ENCODE measurements at places on chromosomes 5 and 9. TPM values are rescaled to one million over a fixed set of nuclear protein-coding genes. Genes with fewer than 3 reads are reported as not detected.
A peak's percentile ranks its signal among the peaks of the same experiment; 100 is the strongest.

The IFNA21 gene
- total RNA-seq, result not detected

- DNase-seq, result no peak
- H3K4me3 ChIP-seq, result no peak overlapping the region
- H3K36me3 ChIP-seq, result no peaks in the 10 kb centered on the region
- H3K27me3 ChIP-seq, result no peaks in the 10 kb centered on the region
Observed at GRCh38 chr5:56299212-56299611, 66.1 kb upstream of the ANKRD55 start.

DNA sequence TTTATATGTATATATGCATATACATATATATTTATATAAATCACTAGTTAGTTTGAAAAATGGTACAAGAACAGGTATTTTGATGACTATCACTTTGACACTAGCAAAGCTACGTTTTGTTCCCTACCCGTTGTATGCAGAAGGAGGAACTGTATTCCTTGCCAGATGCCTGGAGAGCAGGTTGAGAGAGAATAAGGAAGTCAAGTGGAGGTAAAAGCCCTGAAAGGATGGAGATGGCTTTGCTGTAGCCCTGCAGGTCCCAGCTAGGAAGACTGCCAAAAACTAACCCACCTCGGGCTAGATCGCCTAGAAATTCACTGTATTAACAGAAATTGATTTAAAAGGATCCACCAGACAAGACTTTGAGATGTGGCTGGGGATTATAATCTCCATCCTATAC lies 229.3 kb downstream of the RFX3 start:
- H3K4me3 ChIP-seq, result no peak overlapping the region
- no peaks in the 10 kb centered on the region for H3K27me3 ChIP-seq
- H3K4me1 ChIP-seq, result no peaks in the 10 kb centered on the region

The PCDHGB3 gene
- total RNA-seq, result 10.2 TPM

GRCh38 chr5:85311536-85311935 lies 926.9 kb upstream of the EDIL3 start:
- H3K4me1 ChIP-seq, result no peaks in the 10 kb centered on the region
- H3K36me3 ChIP-seq, result no peaks in the 10 kb centered on the region
- DNase-seq, result no peak
- no peak overlapping the region for H3K4me3 ChIP-seq

The SYNPO gene
- total RNA-seq, result 40.9 TPM

GRCh38 chr5:108578791-108579190 lies 168.9 kb upstream of the FER start:
- H3K4me3 ChIP-seq, result no peak overlapping the region
- H3K27me3 ChIP-seq, result no peaks in the 10 kb centered on the region
- no peak for DNase-seq
- H3K4me1 ChIP-seq, result no peaks in the 10 kb centered on the region
- no peaks in the 10 kb centered on the region for H3K36me3 ChIP-seq

DNA sequence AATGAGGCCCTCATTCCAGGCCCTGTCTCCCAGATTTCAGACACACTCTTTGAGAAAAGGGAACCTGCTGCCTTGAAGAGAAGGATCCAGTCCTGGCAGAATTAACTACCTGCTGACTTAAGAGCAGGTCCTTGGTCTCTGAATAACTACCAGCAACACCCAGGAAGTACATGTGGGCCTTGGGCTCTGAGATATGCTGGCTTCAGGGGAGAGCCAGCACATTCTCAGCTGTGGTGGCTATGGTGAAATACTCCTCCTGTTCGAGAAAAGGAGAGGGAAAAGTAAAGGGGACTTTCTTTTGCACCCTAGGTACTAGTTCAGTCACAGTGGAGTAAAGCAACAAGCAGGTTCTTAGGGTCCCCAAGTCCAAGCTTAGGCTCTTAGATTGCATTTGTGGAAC lies 120.0 kb downstream of the HMHB1 start:
- no peak overlapping the region for H3K27ac ChIP-seq
- H3K36me3 ChIP-seq, result no peaks in the 10 kb centered on the region
- H3K4me3 ChIP-seq, result no peak overlapping the region
- no peaks in the 10 kb centered on the region for H3K4me1 ChIP-seq
- H3K27me3 ChIP-seq, result no peaks in the 10 kb centered on the region
- no peak for DNase-seq

DNA sequence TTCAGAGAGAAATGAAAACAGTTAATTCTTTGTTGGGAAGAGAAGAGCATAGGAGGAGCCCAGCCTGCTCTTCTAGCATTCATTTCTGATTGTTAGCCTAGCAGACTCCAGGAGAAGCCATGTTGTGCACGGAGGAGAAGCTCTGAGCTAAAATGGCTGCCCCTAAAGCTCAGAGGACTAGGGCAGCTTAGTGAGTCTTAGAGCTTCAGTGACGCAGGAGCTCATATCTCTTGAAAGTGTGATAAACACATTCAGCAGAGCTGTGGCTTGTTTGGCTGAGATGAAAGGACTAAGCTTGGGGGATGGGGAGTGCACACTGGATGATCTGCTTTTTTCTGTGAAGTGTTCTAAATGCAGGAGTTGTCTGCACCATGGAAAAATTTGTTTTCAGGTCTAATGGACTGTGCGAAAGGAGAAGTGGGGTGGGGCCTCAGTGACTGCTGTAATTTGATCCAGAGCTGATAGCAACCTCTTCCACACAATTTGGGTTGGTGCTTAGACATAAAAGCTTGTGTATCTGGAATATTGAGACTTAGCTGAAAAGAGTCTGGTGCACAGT lies 58.5 kb downstream of the ZNF462 start:
- H3K36me3 ChIP-seq, result no peaks in the 10 kb centered on the region
- no peak for DNase-seq
- H3K27ac ChIP-seq, result peak overlapping the region; percentile 6
- no peak overlapping the region for H3K4me3 ChIP-seq
- H3K27me3 ChIP-seq, result no peaks in the 10 kb centered on the region

GRCh38 chr5:32523625-32524024 lies 61.7 kb upstream of the SUB1 start:
- H3K27ac ChIP-seq, result no peak overlapping the region
- H3K36me3 ChIP-seq, result no peaks in the 10 kb centered on the region
- H3K4me3 ChIP-seq, result no peak overlapping the region
- no peaks in the 10 kb centered on the region for H3K27me3 ChIP-seq
- no peaks in the 10 kb centered on the region for H3K4me1 ChIP-seq
- no peak for DNase-seq

GRCh38 chr9:38682713-38683112 lies 37.2 kb downstream of the FAM240B start:
- H3K36me3 ChIP-seq, result no peaks in the 10 kb centered on the region
- no peak for DNase-seq
- H3K27me3 ChIP-seq, result no peaks in the 10 kb centered on the region
- H3K4me3 ChIP-seq, result no peak overlapping the region
- no peak overlapping the region for H3K27ac ChIP-seq

DNA sequence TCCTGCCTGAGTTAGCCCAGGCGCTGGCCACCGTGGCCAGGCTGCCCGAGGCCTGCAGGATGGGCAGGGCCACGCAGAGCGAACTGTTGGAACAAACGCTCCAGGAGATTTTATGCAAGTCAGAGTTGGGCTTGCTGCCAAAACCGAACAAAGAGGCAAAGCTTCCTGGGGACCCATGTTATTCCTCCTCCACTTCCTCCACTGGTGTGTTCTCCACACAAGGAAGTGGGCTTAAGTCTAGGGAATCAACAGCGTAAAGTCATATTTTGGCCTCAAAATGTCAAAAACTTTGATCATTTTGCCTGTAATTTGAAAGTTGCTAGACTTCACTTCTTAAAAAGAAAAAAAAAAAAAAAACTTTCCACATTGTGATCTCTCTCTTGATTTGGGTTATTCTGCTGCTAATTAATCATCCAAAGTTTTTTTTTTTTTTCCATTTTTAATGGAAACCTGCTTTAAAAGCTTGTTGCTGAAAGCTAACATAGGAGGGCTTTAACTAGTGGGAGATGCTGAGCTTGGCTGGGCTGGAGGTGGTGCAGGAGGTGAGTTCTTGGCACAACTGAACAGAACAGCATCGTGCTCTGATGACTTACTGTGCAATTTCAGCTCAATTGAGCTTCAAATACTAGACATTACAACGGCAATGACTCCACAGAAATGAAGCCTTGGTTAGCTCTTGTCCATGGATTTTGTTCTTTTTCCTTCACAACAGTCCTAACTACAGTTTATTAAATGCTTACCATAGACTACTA lies 73.0 kb downstream of the PTPDC1 start:
- H3K27ac ChIP-seq, result peak overlapping the region; percentile 54
- no peaks in the 10 kb centered on the region for H3K27me3 ChIP-seq
- DNase-seq, result peak; percentile 81

DNA sequence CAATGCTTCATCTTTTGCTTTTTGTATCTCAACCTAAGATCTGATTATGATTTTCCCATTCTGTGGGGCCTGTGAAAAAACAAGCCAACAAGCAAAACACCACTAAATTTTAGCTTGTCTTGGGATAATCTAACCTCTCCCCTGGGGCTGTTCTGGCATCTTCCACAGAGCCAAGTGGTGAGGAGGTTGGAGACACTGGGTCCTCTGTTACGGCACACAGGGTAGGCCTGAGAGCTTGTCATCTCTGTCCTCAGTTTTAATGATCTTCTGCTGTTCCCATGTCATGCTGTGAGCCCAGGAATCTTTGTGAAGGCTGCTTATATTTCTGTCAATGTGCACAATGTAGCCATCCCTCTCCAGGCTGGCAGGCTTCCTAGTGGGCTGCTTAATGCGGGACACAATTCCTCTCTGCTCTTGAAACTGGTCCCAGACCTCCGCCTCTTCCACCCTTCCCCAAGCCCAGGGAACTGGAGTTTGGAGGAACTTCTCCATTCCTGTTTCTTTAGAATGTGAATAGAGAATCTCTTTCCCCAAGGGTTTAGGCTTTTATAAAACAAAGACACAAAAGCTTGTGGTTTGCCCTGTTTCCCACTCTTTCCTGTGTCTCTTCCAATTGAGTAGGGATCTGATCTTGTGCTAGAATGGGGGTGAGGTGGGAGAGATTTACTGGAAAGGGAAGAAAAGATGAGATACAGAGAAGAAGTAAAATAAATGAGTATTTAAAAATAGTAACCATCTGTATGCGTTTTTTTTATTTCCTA lies 30.9 kb upstream of the SEMA6A start:
- H3K36me3 ChIP-seq, result no peaks in the 10 kb centered on the region
- H3K4me1 ChIP-seq, result no peaks in the 10 kb centered on the region
- no peaks in the 10 kb centered on the region for H3K27me3 ChIP-seq
- no peak for DNase-seq
- H3K4me3 ChIP-seq, result no peak overlapping the region

DNA sequence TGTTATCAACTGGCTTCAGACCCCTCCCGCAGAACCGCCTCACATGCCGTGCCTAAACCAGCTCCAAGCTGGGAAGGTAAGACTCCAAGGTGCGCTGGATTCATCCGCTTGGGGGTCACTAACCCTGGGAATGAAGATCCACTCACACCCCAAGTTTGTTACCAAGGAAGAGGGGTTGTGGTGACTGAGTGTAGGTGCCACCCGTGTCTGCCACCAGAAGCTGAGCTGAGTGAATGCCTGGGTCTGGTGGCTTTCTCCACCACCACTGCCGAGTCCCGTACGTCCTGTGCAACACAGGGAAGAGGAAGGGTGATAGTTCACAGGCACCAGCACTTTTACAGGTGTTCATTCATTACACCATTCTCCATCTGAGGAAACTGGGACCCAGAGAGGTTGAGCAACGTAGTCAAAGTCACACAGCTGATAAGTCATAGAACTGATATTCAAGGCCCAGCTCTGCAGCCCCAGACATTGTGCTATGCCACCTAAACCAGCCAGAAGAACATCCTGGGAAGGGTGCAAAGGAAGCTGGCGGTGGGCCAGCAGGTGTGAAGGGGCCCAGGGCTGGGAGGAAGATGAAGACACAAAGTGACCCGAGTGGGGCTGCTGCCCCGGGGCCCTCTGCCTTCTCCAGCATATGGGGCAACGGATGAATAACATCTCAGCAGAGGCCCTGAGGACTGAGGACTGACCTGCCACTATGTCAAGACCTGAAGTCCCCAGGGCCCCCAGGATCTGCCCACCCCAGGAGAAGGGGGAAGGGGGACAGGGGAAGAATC lies 70.9 kb upstream of the PPP1R26 start:
- H3K27ac ChIP-seq, result no peak overlapping the region
- DNase-seq, result no peak
- H3K4me3 ChIP-seq, result no peak overlapping the region
- H3K4me1 ChIP-seq, result peaks cover 6% of the 10 kb centered on the region
- no peaks in the 10 kb centered on the region for H3K27me3 ChIP-seq
- no peaks in the 10 kb centered on the region for H3K36me3 ChIP-seq

The CDHR2 gene
- not detected for total RNA-seq

DNA sequence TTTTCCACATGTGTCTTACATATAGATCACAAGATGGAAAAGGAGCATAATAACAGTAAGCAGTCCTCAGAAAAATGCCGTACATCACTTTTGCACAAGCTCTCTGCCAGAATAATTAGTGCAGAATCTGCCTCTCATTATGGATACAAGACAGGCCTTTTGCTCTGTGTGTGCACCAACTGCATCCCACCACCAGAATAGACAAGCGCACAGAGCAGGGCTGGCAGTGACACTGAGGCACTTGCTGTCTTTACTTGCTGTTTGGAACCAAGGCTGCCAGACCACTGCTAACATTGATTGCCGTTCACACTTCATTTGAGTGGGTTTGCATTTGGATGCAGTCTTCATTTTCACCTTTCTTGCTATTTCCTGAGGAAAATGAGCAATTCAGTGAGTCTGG lies 741.3 kb downstream of the TLE1 start:
- no peak overlapping the region for H3K27ac ChIP-seq
- H3K4me1 ChIP-seq, result no peaks in the 10 kb centered on the region
- H3K27me3 ChIP-seq, result no peaks in the 10 kb centered on the region
- no peak overlapping the region for H3K4me3 ChIP-seq
- no peak for DNase-seq

GRCh38 chr5:139799359-139799758 lies 3.8 kb downstream of the PSD2 start:
- no peaks in the 10 kb centered on the region for H3K27me3 ChIP-seq
- H3K27ac ChIP-seq, result no peak overlapping the region
- peaks cover 6% of the 10 kb centered on the region for H3K4me1 ChIP-seq
- H3K36me3 ChIP-seq, result no peaks in the 10 kb centered on the region

The PCDHB15 gene
- 3.6 TPM for total RNA-seq

GRCh38 chr9:5764130-5764868 lies 68.6 kb downstream of the ERMP1 start:
- DNase-seq, result no peak
- H3K36me3 ChIP-seq, result peaks cover 31% of the 10 kb centered on the region
- no peak overlapping the region for H3K27ac ChIP-seq
- no peaks in the 10 kb centered on the region for H3K4me1 ChIP-seq
- no peak overlapping the region for H3K4me3 ChIP-seq

- H3K27ac ChIP-seq, result no peak overlapping the region
- no peak overlapping the region for H3K4me3 ChIP-seq
- no peaks in the 10 kb centered on the region for H3K27me3 ChIP-seq
Observed at GRCh38 chr5:152527358-152528052, 122.4 kb upstream of the NMUR2 start.

GRCh38 chr9:37719526-37719925 lies 34.1 kb upstream of the TRMT10B start:
- no peaks in the 10 kb centered on the region for H3K4me1 ChIP-seq
- H3K36me3 ChIP-seq, result no peaks in the 10 kb centered on the region
- no peak overlapping the region for H3K27ac ChIP-seq
- H3K4me3 ChIP-seq, result no peak overlapping the region
- no peak for DNase-seq

DNA sequence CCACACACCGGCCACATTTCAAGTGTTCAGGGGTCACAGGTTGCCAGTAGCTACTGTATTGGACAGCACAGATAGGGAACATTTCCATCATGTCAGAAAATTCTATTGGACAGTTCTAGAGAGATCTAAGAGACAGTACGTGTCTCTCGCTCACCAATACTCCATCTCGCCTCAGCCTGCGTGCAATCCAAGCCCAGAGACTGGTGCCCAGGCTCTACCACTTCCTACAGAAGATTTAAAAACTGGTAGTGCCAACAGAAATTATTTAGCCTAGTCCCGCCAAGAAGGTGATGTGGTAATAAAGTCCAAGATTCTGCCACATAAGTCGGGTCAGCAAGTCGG lies 390 bp upstream of the SNX2 start:
- peak overlapping the region; percentile 19 for H3K4me3 ChIP-seq
- H3K36me3 ChIP-seq, result no peaks in the 10 kb centered on the region
- H3K27ac ChIP-seq, result peak overlapping the region; percentile 90
- no peaks in the 10 kb centered on the region for H3K27me3 ChIP-seq
- peaks cover 20% of the 10 kb centered on the region for H3K4me1 ChIP-seq
- DNase-seq, result no peak

All from body of pancreas (tissue), 4 donors.